Stimulated activated CD4-positive, alpha-beta T cell treated with anti-CD3 and anti-CD28 coated beads, Interleukin-12 subunit alpha, Interleukin-12 subunit beta, amount 100 ng/mL, for 24 hours (primary cell): ENCODE measurements at places on chromosomes 3 and 15.

DNA sequence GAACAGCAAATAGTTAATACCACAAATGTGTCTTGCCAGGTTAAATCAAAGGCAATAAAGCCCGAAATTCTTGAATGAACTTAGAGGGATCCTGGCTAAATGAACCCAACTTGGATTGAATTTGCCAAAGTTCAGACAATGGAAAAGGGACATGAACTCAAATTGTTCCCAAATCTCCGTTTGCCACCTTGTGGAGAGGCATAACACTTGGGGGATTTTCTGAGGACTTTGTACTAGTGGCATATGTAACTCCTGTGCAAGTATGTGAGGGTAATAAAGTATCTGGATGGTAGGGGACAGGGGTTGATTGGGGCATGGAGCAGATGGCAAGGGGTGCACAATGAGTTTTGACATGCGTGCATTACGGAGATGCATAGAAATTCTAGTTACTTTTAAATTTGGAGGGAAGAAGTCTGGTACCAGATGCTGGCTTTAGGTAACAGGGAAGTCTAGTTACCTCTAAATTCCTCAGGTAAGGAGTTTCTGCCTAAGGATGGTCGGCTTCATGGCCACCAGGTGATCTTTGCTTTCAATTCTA, 1.2 kb upstream of the TCAIM start:
- DNase-seq: no peak

- DNase-seq: no peak
These were observed 35.9 kb upstream of the RORA start for GRCh38 chr15:61264986-61265385.

DNA sequence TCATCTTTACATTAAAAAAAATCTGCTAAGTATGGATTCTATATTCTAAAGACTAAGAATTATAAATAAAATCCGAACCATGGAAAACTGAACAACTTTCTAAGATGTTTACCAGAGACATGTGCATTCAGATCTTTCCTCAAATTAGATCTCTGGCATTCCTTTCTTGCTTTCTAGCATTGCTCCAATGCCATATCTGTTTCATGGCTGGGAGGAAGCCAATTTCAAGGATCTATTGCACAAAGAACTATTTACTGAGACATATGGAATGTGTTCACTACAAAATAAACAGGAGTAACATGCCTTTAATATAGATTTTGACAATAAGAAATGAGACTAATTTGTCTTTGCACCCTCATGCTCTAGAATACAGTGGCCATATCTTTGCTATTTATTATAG, 45.1 kb upstream of the NANOGP8 start:
- DNase-seq: no peak

GRCh38 chr15:37134699-37135131, 34.4 kb upstream of the MEIS2 start:
- no peak for DNase-seq

DNA sequence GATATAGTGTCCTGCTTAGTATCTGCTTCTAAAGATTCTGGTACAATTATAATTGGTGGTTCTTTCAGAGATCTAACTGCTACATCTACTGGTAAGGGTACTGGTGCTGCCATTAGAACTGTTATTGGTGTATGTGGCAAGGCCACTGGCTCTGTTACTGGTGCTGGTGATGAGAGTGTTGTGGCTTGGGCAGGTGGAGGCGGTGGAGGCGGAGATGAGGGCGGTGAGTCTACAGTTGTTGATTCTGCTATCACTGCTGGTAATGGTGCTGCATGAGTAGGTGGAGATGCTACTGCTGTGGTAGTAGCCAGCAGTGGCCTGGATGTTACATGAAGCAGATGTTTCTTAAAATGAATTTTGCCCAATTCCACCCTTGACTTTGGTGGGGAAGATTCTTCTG, 40.1 kb downstream of the SETD2 start:
- no peak for DNase-seq

DNA sequence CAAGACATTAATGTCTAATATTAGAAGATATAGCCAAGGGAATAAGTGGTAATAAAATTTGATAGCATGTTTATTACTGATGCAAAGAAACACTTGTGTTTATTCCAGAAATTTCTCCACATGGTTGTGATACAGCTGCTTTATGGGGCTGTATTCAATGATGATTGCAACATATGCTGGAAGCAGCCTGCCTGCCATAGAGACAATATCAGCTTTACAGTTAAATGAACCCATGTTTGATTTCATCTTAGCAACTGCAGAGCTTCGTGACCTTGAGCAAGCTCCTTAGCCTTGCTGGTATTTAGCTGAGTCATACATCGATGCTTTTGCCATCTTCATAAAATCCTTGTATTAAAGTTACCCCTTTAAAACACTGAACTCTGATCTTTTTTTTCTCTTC, 168.1 kb upstream of the STAC start:
- no peak for DNase-seq

DNA sequence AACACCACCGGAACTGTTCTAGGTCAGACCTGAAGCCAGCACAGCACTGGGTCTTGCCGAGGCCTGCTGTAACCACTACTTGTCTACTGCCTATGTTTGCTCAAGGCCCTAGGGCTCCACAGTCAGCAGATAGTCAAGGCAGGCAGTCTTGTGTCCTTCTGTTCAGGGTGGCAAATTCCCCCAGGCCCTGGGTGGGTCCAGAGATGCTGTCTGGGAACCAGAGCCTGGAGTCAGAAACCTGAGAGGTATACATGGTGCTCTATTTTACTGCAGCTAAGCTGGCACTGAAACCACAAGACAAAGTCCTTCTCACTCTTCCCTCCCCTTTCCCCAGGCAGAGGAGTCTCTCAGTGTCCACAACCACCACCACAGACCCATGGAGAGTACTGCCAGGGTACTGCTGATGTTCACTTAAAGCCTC, 89.9 kb downstream of the BBX start:
- no peak for DNase-seq

DNA sequence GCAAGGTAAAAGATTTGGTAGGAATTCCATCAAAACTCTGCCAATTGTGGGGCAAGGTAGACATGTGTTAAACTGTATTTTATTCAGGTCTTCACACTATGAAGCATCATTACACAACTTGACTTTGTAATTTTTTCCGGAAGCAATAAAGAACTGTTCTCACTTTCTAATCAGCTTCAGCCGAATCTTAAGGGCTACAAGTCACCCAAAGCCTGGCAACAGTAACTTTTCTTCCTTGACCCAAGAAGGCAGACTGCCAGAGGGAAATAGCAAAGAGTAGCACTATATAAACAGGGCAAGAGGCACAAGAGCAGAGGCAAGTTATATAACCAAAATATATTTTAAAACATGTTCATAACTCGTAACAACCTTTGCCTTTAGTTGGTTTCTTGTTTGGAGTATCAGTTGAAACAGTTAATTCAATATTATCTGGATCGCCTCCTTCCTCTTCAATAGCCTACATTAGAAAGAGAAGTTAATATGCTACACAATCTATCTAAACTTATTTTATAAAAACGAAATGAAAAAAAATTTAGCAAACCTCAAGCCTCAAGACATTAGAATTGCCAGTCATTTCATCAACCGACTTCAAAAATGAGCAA, 1.4 kb downstream of the SLTM start:
- DNase-seq: no peak

GRCh38 chr3:46926039-46926438, 48.5 kb downstream of the PTH1R start:
- no peak for DNase-seq

- DNase-seq: no peak
These were observed 294.0 kb downstream of the DIPK2A start for GRCh38 chr3:144265542-144266100.

DNA sequence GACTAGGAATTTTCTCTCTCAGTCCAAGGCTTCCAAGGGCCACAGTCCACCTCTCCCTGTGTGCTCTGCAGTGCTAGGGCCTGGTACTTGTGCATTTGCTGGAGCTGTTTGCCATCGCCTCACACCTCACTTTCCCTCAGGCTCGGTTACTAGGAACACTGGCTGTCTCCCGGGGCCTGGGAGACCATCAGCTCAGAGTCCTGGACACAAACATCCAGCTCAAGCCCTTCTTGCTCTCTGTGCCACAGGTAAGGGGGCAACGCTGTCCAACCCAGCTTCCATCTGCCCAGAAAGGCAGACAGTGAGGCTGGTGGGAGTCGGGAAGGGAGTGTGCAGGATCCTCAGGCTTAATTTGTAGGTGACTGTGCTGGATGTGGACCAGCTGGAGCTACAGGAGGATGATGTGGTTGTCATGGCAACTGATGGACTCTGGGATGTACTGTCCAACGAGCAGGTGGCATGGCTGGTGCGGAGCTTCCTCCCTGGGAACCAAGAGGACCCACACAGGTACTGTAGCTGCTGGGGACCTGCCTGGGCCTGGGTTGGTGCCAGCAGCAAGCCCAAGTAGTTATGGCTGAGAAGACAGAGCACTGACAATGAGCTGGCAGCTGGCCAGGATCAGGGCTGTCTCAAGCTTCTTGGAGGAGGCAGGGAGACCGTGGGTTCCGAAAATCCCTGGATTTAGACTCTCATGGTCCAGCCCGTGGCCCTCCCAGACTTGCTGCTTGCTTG, 3.4 kb downstream of the PPM1M start:
- DNase-seq: no peak
